ENCODE measurements at places on chromosomes 12 and 14.

GRCh38 chr12:28698553-28698952 lies 450.5 kb upstream of the FAR2 start:
- no peak for DNase-seq

DNA sequence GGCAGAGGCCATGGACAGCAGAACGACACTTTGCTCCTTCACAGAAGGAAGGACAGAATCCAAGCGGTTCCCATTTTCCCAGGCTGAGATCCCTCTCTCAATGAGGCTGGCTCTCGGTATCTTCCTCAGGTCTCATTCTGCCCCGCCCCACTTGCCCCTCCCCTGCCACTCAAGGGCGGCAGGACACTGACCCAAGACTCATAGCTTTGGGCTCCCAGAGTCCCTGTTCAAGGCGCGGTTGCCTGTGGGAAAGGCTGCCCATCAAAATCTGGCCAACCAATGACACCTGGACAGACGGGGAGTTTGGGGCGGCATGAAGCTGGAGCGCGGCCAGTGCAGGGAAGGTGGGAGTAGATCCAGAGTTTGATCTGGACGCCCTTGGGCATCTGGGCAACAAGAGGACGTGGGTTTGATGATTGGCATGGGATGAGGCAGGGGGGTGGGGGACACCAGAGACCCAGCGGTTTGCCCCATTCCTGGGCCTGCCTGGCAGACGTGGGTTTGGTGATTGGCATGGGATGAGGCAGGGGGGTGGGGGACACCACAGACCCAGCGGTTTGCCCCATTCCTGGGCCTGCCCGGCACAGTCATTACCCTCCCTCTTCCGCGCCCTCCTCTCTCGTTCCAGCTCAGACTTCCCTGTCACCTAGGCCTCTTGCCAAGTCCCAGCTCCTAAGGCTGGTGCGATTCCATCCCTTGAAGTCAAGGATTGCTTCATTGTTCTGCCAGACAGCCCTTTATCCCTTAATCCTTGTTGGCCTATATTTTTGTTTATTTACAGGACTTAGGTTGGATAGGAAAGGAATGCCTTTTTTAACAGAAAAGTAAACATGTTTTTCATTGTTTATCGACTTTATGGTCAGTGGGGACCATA lies 92.1 kb downstream of the NINJ2 start:
- DNase-seq: peak; percentile 87

GRCh38 chr14:74501135-74501614 lies 7.6 kb downstream of the ISCA2 start:
- peak; percentile 76 for DNase-seq

DNA sequence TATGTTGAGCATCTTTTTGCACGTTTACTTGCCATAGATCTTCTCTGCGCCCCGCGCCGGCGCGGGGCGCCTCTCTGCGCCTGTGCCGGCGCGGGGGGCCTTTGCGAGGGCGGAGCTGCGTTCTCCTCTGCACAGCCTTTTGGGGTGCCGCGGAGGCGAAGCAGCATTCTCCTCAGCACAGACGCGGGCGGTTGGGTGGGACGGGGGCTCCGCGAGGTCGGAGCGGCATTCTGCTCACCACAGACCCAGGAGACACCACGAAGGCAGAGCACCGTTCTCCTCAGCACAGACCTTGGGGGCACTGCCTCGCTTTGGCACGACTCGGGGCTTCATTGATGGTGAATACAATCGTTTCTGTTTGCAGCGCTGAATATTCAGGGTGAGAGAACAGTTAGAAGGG lies 28.5 kb upstream of the ANHX start:
- no peak for DNase-seq

DNA sequence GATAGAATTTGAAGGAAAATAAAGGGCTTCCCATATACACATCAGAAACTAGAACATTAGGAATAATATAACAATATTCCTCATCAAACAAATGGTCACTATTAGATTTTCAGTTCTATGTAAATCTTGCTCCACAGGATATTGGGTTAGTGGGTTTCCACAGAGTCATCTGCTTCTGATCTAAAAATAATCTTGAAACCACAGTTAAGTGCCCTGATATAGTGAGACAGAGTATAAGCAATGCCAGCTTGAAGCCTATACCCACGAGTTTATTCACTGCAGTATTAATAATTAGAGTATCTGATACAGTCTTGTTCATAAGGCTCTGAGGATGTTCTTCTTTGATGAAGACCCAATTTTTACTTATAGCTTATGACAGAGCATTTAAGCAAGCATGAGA lies 74.5 kb upstream of the ATF7IP start:
- no peak for DNase-seq

DNA sequence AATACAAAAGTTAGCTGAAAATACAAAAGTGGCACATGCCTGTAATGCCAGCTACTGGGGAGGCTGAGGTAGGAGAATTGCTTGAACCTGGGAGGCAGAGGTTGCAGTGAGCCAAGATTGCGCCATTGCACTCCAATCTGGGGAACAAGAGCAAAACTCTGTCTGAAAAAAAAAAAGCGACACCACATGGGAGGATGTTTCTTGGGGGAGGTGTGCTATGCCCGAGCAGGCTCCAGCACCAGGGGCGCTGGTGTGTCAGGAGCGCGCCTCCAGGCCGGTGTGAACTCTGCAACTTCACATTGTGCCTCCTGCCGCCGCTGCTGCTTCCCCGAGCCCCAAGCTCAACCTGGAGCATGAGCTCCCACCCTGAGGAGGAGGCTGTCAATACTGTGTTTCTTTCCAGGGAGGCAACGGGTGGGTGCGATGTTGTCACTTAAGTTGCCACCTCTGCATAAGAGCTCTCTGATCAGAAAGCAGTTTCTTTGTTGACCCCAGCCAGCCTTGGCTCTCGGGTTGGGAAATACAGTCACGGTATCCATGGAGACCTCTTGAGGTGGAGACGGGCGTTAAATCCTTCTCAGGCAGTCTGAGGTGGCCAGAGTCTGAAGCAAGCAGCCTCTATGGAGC lies 18.9 kb downstream of the DEGS2 start:
- DNase-seq: no peak

GRCh38 chr12:124795081-124795948 lies 68.3 kb downstream of the SCARB1 start:
- DNase-seq: no peak

DNA sequence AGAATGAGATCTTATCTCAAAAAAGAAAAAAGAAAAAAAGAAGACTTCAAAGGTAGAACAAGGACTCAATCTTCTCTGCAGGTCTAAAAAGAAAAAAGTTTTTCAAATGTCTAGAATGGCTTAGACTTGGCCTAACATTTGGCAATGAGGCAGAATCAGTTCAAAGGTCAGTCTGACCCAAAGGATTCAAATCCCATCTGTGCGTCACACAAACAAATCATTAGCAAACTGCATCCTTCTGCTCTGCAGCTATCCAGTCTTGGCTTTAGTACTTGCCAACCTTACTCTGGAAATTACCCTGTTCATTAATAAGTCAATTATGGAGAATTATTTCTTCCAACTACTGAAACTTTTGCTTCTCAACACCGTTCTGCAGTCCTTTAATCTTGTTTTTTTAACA lies 3.1 kb downstream of the YAF2 start:
- no peak for DNase-seq

DNA sequence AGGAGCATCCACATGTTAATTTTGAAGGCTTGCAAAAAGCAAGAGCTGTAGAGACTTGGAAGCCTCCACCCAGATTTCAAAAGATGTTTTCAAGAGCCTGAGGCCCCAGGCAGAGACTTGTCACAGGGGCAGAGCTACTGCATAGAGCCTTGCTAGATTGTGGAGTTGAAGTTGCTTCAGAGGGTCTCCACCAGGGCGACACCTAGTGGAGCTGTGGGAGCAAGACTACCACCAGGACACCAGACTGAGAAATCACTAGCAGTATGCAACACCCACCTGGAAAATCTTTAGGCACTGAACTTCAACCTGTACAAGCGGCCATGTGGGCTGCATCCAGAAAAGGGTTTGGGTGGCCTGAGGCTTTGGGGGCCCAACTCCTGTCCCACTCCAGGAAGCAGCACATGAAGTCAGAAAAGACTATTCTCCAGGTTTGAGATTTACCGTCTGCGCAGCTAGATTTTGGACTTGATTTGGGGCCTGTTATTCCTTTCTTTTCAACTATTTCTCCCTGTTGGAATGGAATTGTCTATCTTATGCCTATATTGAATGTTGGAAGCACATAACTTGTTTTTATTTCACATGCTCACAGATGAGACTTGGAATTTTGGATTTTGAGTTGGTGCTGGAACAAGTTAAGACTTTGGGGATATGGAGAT lies 508.6 kb downstream of the FLRT2 start:
- DNase-seq: peak; percentile 64

- DNase-seq: peak; percentile 22
Observed at GRCh38 chr14:52307905-52308304, 6.2 kb upstream of the PTGER2 start.

- DNase-seq: no peak
Observed at GRCh38 chr14:39005044-39005880, 97.8 kb downstream of the SEC23A start.

- DNase-seq: no peak
Observed at GRCh38 chr14:90426663-90427062, 29.8 kb downstream of the CALM1 start.

GRCh38 chr12:103882861-103883596 lies 42.0 kb upstream of the NT5DC3 start:
- no peak for DNase-seq

DNA sequence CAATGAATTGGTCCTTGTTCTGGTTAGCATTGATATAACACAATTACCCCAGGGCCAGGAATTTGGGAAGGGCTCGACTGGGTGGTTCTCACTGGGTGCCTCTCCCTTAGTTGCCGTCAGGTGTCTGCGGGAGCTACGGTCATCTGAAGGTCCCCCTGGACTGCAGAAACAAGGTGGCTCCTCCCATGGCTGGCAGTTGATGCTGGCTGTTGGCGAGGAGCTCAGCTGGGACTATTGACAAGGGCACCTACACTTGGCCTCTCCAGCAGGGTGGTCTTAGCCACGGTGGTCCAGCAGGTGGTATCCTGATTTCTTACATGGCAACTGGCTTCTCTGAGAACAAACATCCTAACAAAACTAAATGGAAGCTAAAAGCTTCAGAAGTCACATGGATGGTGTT lies 41.0 kb upstream of the RGS6 start:
- no peak for DNase-seq

GRCh38 chr14:35068238-35069012 lies 22.4 kb downstream of the FAM177A1 start:
- no peak for DNase-seq

DNA sequence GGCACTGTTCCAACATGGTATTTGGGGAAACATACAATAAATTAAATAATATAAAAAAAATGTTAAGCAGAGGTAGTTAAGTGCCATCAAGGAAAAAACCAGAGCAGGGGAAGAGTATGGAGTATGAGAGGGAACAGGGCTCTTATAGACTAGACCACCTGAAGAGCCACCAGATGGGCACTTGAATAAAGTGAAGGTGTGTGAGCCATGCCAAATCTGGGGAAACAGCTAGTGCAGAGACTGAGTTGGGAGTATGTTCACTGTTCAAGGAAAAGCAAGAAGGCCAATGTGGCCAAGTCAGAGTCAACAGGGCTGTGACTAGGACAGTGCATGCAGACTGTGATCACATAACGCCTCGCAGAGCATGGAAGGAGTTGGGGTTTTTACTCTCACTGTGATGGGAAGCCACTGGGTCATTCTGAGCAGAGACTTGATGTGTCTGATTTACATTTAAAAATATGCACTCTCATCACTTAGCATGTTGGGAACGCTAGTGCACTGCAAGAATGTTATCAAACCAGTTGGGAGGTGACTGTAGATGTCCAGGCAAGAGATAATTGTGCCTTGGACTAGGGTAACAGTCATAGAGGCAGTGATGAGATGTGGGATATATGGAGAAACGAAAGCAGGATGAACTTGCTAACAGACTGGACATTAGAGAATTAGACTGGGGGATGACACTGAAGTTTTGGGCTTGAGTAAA lies 25.6 kb downstream of the NDUFA12 start:
- DNase-seq: no peak

DNA sequence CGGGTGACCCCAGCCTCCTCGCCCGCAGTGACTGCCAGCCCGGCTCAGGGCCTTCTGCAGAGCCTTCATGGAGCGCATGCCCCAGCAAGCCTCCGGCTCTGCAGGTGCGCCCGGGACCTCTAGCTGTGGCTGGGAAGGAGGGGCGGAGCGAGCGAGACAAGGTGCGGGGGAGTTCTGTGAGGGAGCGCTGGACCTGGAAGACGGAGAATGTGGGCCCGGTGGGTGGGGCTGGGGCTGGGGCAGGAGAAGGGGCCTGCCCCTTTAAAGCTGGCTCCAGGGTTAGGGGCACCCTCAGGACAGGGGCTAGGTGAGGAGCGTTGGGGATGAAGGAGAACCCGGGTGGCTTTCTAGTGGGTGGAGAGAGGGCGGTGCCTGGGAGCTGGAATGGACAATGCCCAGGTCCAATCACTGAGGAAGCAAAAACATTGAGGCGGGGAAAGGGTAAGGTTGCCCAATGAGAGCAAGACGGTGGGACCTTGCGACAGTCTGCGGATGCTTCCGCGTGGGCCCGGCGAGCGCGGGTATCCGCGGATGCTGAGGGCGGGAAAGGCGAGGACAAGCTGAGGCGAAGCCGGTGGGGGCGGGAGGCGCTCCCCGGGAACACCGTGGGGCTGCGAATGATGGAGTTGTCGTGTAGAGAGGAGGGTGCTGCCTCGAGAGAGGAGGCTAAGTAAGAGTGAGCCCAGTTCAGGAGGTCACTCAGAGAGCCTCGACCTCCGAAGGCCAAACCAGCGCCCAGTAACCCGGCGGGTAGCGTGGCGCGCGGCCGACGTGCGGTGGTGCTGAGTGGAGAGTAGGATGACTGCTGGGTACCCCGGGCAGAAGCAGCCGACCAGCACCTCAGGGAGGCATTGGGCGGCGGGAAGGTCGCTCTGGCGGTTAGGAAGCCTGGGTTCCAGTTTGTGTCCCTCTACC lies at the start of gene GLS2:
Gene GLS2 (minus strand): TSS at position 121 of the 915 bp plus-strand sequence. CDS start 43 bp downstream, at position 78.
- DNase-seq: peak; percentile 95

DNA sequence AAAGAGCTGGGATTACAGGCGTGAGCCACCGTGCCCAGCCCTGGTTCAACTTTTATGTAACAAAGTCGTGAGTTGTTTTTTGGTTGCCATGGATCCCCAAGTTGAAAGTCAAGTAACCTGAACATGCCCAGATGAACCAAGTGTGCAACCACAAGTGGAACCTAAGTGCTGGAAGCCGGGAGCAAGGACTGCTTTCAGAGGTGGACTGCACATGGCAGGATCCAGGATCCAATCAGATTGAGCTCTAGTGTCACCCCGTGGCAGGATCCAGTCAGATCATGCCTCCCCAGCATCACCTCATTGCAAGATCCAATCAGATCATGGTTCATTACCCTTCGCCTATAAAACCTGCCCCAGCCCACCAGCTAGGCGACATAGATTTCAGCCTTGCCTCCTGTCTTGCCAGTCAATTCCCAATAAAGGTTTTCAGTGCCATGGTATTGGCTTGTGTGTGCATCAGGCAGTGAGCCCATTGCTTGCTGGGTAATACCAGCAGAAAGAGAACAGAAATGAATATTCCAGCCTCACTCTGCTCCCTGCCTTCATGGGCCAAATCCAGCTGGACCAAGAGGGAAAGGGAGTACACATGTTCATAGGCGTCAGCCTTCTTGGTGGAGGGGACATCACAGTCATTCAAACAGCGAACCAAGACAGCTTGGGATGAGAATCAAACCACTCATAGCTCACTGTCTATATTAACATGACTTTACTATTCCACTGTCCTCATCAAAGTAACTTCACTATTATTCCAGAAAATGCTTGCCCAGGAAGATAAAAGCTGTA lies 43.6 kb upstream of the VASH1 start:
- no peak for DNase-seq
